Activated T-cell treated with anti-CD3 and anti-CD28 coated beads, Interleukin-2, amount 50 U/mL, for 1 hour (primary cell): ENCODE measurements at places on chromosomes 4 and X.

DNA sequence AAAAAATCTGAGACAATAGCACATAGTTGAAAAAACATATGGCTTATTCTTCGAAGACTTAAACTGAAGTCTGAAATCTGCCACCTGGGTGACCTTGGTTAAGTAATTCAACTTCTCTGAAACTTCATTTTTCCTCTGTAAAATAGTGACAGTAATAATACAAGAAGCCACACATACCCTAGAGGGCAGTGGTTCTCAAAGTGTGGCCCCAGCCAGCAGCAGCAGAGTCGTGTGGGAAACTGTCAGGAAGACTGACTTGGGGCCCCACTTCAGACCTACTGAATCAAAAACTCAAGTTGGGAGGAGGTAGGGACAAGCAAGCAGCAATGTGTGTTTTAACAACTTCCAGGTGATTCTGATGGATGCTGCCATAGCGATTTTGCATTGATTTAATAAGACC lies 249.9 kb downstream of the HNRNPD start:
- DNase-seq, result no peak

- DNase-seq, result no peak
Observed at GRCh38 chrX:56803850-56804681, 75.0 kb downstream of the NBDY start.

DNA sequence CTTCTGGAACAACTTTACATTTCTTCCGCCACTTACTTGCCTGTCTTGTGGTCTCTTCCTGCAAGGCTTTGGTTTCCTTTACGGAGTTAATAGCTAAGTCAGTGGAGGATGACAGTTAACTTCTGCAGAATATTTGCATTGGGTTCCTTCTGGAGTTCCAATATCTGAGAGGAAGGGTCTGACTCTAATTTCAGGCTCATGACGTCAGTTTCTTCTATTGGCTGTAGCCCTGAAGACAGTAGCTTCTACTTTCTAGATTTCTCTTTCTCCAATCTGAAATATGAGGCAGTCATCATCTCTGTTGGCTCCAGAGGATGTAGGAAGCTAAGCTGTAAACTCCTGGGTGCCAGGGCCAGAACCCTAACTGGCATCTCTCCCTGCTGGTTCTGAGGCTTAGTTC lies 76.7 kb downstream of the FRMPD3 start:
- no peak for DNase-seq

DNA sequence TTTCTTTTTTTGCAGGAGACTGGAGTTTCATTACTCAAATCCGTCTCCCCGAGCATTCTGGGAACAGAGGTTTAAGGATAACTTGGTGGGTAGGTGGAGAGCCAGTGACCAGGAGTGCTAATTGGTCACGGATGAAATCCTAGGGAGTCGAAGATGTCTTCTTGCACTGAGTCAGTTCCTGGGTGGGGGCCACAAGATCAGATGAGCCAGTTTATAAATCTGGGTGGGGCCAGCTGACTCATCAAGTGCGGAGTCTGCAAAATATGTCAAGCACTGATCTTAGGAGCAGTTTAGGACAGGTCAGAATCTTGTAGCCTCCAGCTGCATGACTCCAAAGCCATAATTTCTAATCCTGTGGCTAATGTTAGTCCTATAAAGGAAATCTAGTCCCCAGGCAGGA lies 741.3 kb downstream of the PCDH7 start:
- DNase-seq, result no peak

- DNase-seq, result no peak
Observed at GRCh38 chrX:118143578-118143977, 27.0 kb upstream of the KLHL13 start.
